ENCODE measurements at places on chromosomes 3 and 15.

GRCh38 chr3:190877925-190878324, 15.4 kb upstream of the GMNC start:
- no peak for DNase-seq

DNA sequence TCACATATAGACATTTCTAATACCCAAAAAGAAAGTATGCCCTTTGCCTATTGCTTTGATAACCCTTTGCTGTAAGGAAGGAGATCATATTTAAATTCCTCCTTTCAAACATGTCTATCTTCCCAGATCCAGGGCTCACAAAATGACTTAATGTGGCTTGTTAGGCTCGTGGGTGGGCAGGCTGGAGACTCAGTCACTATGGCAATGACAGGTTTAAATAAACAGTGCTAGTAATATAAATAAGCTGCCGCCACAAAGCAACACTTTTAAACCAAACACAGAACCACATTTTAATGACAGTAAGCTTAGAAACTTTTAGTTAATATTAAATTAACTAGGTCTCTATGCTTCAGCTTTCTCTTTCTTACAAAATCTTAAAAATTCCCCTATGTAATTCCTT, 616.0 kb upstream of the NAALADL2 start:
- no peak for DNase-seq

GRCh38 chr3:44982817-44983216, 6.8 kb downstream of the EXOSC7 start:
- no peak for DNase-seq

DNA sequence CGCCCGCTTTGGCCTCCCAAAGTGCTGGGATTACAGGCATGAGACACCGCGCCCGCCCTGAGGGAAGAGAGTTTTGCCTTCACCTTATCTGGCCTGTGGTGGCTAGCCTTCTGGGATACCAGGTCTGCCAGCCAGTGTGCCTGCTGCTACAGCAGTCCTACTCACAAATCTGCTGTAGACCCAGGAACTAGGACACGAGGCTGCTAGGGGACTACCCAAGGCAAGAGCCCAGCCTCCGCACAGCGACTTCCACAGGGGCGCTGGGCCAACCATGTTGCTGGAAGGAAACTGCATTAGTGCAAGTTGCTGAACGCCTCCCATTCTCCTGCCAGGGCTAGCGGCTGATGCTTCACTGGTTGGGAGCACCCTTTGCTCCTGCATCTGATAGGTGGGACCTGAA, 53.7 kb downstream of the DHX30 start:
- DNase-seq, result no peak

GRCh38 chr3:10294030-10294586, 1.4 kb upstream of the GHRL start:
- no peak for DNase-seq

GRCh38 chr15:67103869-67104268, 38.5 kb downstream of the SMAD3 start:
- DNase-seq, result no peak

GRCh38 chr3:101249522-101249921, 70.9 kb downstream of the IMPG2 start:
- no peak for DNase-seq
